NCI-H1105 (cell line): ENCODE measurements at places on chromosomes 3 and 15.

- no peak for DNase-seq
Measured at GRCh38 chr3:57354768-57355167, 62.3 kb upstream of the ASB14 start.

DNA sequence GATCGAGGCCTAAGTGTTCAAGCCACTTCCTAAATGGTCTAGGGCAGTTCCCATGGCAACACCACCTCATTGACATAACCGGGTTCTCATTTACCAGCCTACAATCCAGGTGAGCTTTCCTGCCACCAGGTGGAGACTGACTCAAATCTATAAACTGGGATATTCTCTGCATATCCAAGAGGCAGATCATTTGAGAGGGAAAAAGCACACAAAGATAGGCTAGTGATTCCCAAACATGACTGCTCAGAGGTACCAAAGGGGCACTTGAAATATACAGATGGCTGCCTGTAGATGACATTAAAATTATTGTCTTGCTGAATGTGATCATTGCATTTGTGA lies 141.3 kb upstream of the PROK2 start:
- peak; percentile 50 for DNase-seq

- no peak for DNase-seq
Measured at GRCh38 chr15:68332266-68332665, 54.7 kb downstream of the FEM1B start.

DNA sequence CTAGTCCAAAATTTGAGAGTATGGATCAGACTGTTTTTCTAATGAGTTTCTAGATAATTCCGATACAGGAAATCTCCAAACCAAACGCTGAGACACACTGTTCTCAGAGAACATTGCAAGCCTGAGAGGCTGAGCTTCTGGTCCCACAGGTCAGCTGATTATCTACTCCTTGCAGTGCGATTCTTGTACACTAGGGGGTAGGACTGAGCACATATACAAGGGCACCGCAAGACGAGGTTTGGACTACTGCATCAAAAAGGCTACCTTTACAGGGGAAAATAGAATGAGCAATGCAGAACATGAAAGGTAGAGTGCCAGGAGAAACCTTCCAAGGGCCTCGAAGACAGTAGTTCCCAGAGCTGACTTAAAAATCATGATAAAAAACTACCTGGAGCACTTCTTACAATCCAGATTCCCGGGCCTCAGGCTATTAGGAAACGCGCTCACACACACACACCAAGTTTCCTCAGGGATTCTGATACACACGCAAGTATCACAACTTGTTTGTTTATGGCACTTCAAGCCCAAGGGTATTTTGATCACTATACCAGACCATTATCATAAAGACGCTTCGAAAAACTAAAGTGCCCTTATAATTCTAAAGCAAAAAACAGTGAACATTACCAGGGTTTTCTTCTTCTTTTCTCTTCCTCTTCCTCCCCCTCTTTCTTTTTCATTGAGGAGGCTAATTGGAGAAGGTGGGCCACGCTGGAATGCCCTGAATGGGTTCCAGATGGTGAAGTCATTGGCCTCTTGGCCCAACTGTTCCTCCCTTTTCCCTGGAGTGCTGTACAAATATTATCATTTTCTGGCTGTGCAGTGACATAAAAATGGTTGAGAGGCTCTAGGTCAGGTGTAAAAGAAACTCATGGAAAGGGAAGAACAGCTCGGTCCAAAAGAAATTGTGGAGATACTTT lies 61.8 kb downstream of the SLC12A8 start:
- peak; percentile 5 for DNase-seq

DNA sequence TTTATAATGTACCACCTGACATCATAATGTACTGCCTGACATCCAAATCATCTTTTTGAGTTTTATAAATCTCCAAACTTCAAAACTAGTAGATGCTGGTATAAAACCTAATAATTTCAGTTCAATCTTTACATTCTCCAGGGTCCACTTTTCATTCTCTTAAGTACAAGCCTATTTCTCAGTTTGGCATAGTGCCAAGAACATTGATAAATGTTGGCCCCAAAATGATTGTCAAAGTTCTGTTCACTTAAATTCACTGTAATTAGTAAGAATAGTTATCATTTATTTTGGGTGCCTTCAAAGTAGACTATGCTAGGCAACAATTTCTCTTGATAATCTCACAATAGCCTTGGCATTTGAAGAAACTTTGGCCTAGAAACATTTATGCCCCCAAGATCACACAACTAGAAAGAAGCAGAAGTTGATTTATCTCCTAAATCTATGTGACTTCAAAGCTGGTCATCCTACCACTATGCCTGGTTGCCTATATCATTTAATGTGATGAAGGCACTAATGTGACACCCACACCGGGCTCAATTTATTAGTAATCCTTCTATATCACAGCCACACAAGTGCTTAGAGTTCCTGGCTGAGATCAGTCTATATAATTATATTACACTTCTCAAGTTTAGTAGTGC lies 101.7 kb downstream of the ZNF609 start:
- no peak for DNase-seq

DNA sequence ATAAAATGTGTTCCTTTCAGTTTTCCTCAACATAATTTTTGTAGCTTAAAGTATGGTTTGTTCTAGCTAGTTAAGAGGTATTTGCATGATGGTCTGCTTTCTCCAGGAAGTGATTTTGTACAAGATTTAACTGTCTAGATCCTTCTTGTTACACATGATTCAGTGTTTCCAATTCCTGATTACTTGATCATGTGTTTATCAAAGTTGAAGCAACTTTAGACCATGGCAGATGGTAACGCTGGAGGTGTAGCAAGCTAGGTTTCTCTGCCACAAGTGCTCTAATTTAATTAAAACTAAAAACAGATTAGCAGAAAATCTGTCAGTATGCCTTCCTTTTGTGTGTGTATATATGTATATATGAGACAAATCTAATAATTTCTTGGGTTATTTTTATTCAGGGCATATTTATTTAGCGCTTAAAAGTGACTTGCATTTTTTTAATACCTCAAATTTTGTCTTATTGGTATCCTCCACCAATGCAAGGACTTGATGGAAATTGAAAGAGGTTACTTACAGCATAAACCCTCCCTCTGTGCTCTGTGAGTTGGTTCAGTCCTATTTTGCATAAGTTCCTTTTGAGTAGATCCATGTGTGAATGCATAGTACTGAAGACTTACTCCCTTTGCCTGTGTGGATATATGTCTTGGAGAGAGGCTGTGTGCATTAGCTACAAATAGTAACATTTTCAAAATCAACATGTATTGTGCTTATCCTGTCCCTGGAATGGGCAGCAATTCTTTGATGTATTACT lies 157.3 kb upstream of the CGNL1 start:
- DNase-seq: peak; percentile 97

DNA sequence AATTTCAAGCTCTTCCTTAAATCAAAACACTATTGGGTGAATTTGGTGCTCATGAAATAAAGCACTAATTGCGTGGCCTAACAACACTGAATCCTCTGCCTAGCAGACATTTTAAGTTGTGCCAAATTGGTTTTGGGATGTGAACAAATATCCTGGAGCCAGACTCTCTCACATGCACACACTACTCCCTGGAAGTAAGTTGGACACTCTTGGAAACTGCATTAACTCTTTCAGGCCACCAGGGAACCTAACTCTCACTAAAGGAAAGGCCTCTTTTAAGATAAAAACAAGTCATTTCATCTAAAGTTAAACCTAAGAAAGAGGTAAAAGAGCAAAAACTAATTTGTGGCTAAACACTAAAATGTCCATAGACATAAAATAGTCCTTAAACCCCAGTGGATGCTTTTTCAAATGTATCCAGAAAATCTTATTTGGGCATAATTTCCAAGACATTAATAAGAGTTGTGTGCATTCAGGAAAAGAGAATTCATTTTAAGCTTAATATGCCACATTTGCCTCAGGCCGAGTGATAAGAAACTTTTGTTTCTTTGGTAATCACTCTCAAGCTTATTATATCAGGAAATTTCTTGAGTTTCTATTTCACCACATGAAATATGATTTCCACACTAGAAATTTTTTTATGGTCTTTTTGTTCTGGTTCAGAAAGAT lies 61.8 kb downstream of the ZBTB20 start:
- no peak for DNase-seq

DNA sequence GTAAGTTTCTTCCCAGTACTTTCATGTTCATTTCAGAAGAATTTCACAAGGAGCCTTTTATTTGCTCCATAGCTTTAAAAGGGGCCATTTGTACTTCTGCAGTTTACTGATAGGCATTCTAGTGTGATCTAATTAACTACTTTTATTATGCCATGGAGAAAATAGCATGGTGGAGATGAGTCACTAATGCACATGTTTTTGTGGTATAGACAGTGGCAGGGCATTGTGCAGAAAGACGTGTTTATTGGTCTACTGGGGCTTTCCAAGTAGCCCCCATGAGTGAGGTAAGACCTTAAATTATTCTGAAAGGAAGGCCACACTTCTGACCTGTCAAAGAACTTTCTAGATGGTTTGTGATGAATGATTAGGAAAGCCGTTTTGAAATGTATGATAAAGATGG lies 810.0 kb upstream of the NR2F2 start:
- DNase-seq: no peak

DNA sequence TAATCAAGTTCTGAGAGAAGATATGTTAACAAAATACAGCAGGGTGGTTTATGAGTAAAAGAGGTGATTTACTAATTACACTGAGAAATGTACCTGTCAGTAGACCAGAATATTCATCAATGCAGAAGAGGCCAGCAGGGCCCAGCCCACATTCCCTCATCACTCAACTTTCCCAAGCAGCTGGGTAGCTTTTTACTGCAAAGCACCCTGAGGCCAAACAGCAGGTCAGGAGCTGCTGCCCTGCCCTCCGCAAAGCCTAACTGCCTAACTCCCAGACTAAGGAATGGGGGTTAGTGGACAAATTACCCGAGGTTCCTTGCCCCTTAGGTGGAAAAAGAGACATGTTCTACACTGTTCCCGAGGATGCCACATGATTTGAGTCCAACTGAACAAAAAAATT lies 108.2 kb downstream of the TBL1XR1 start:
- DNase-seq: no peak

DNA sequence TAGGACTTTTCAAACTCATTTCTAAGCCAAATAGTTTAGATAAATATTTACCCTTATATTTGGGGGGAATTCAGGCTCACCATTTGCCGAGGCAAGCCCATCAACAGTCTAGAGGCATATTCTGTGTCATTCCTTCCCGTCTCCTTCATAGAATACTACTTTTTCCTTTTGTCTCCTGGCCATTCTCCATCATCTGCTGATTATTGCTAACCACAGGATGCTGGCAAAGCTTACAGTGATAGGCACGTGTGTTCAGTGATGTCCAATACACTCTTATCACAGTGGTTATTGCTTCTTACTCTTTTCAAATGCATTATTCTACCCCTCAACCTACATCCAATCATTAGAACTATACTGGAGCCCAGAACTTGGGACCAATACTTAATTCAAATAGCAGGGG lies 130.6 kb upstream of the ZBED2 start:
- no peak for DNase-seq

- no peak for DNase-seq
Measured at GRCh38 chr3:32443478-32443877, 51.8 kb downstream of the CMTM7 start.

DNA sequence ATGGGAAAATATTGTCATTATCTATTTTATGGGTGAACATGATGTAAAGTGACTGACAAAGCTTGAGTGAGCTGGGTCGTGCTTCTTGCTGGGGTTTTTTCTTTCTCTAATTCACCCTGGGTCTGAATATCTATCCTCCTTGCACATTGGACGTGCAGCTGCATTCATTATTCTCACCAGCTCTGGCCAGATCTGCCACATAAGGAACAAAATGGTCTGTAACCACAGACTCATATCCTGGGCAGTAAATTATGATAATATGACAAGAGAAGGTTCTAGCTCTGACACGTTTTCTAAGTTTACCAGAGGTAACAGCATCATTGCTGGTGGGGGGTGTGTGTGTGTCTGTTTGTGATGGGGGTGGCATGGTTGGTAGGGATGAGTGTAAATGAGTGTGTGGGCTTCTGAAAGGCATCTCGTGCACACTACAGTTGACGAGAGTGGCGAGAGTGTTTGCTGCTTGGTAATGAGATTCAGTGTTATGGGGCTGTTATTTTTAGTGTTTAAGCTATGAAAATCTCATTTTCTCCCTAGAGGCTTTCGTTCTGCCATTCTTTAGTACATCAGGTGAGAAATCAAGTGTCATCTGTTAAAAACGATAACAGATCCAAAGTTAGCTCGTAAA lies 418.4 kb downstream of the PDCD6IP start:
- no peak for DNase-seq

DNA sequence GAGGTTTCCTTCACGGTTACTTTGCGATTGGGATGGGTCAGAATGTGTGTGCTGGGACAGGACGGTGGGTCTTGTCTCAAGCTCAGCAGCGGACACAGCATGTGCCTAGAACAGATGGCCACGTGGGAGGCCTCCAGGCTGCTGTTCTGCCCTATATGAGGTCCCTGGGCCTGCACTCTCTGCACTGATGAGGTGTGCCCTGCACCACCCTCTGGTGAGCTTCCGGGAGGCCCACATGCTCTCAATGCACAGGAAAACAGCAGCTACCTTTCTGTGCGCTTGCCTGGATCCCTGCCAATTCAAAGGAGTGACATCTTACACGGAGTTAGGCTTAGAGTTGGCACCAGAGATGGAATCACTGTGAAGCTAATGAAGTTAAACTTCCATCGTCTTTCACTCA lies 59.8 kb downstream of the BOC start:
- peak; percentile 9 for DNase-seq

DNA sequence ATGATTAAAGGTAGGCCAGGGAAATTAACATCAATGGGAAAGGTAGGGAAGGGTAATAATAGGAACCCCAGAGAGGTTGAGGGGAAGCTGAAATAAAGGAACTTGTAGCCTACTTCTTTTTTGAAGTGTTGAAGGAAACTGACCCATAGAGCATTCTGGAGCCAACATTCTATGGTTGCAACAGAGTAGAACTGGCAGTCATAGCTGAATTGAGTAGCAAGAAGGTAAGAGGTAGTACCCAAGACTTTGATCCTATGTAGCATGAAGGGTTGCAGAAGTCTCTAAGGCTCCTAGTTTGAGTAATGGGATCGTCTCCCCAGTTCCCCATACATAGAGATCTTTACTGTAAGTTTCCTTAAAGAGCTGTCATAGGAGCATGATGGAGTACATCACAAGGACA lies 7.4 kb upstream of the ZNF774 start:
- no peak for DNase-seq

- peak; percentile 69 for DNase-seq
Measured at GRCh38 chr15:65518633-65519285, 1.3 kb upstream of the DPP8 start.

GRCh38 chr3:134447351-134447750 lies 38.4 kb downstream of the ANAPC13 start:
- no peak for DNase-seq

- no peak for DNase-seq
Measured at GRCh38 chr3:194440756-194441155, 41.7 kb upstream of the GP5 start.

- no peak for DNase-seq
Measured at GRCh38 chr3:107679921-107680320, 157.2 kb downstream of the BBX start.

- no peak for DNase-seq
Measured at GRCh38 chr15:58311556-58311955, 120.2 kb upstream of the LIPC start.

DNA sequence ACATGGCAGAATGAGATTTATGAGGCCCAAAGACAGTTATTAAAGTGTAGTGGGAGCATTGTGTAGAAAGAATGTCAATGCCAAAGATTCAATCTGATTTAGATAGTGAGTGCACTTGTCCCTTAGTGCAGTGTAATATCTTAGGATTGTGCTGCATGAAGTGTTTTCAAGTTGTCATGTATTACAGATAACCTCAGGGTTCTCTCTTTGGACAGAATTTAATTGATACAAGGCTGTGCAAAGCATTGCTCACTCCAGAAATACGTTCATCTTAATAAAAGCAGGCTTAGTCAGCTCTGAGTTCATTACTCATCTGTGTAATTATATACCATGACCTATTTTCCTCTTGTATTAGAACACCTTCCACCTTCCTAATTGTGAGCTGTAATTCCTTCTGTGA lies 16.0 kb upstream of the GPR171 start:
- DNase-seq: no peak
